ENCODE measurements at places on chromosomes 7 and 10.

GRCh38 chr7:2647594-2648172 lies 15.9 kb downstream of the TTYH3 start:
- no peak for DNase-seq

GRCh38 chr7:7817748-7818147 lies 99.3 kb upstream of the RPA3 start:
- DNase-seq: no peak

GRCh38 chr7:100632951-100633717 lies 8.2 kb downstream of the TFR2 start:
- no peak for DNase-seq

- DNase-seq: no peak
Observed at GRCh38 chr7:138387755-138388475, 72.1 kb upstream of the TRIM24 start.

DNA sequence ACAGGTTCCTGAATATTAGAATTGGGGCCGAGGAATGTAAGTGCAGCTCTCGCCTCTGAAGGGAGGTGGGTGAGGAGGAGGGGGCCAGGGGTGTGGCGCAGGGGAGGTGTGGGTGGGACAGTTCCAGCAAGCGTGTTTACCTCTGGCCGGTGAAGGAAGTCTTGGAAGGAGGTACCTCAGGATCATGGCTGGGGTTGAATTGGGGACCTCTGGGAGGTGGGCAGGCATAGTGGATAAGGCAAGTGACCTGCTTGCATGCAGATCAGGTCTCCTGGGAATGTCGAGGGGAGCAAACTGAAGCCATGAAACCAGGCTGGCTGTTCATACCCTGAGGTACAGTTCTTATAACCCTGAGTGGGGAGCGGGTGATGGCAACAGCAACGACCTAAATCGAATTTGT lies 2.0 kb downstream of the ZNF775 start:
- DNase-seq: no peak

DNA sequence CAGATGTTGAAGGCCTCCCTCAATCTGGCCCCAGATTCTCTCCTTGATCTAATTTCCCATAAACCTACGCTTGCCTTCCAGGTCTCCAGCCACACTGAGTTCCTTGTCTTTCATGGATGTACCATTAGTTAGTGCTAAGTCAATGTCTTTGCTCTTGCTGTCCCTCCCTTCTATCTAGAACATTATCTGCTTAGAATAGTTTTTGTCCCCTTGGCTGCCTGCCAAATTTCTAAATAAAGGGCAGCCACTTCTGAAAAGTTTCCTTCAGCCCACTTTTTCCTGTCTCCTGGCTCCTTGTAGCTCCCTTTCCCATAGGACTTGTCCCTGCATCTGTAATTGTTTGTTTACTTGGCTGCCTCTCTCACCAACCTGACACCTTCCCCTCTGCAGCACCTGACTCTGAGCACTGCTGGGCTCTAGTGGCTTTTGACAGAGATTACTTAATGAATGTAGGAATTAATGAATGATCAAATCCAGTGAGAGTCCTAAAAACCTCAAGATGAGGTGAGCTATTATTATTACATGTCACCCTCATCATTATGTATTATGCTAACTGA lies 58.3 kb downstream of the CXCL12 start:
- no peak for DNase-seq

- no peak for DNase-seq
Observed at GRCh38 chr7:123769371-123769770, 20.6 kb upstream of the WASL start.

GRCh38 chr10:34292675-34293074 lies 522.4 kb downstream of the PARD3 start:
- DNase-seq: no peak

- no peak for DNase-seq
Observed at GRCh38 chr7:25967278-25968204, 184.5 kb upstream of the NFE2L3 start.

GRCh38 chr10:116403740-116404250 lies 23.9 kb upstream of the PNLIPRP3 start:
- no peak for DNase-seq

- no peak for DNase-seq
Observed at GRCh38 chr10:52615756-52616394, 156.7 kb downstream of the MBL2 start.

GRCh38 chr7:22351329-22351692 lies 5.6 kb downstream of the RAPGEF5 start:
- no peak for DNase-seq

DNA sequence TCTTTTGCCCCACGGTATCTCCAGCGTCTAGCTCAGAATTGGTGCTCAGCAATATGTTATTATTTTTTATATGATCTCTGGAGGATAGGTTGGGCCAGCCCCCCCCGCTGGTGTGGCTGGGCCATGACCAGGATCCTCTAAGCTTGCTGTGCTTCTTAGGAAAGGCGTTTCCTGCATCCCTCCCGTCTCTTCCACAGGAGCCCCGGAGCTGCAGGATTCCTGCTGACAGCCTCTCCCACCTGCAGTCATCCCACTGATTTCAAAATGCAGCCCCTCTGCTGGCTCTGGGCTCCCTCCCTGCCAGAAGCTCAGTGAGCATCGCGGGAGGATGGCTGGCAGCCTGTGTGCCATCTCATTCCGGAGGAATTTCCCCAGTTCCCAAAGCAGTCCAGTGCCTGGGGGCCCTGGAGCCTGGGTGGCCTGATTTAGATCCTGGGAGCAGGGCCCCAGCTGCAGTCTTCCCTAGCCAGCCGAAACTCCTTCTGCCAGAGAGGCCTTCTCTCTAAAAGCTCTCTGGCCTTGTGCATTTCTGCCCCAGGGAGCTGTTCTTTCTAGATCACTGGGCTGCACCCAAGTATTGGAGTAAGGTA lies 21.8 kb upstream of the GOLGA7B start:
- no peak for DNase-seq

DNA sequence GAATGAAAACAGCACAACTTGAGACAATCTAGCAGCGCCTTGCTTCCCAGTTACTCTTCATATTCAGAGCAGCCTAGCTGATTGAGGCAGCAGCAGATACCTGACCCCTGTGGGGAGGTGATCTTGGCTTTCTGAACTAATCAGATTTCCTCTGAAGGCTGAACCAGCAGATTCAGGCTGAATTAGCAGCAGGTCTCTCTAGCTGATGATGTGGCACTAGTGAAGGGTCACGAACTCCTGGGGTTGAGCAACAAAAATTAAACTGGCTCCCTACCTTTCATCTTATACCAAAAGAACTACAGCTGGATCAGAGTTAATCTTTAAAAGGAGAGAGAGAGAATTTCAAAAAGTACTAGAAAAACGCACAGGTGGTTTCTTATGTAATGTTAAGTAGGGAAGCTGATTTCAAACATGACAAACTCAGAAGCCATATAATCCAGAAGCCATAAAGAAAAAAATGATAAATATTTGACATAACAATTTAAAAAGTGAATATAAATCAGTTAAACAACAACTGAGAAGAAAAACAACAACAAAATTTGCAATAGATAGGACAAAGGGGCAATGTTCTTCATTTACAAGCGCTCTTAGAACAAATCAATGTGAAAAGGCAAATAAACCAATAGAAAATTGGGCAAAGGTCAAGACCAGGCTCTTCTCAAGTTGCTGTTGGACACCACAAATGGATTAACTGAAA lies 13.5 kb downstream of the SLC25A13 start:
- no peak for DNase-seq

- DNase-seq: no peak
Observed at GRCh38 chr10:33935350-33935749, 600.9 kb upstream of the NRP1 start.

DNA sequence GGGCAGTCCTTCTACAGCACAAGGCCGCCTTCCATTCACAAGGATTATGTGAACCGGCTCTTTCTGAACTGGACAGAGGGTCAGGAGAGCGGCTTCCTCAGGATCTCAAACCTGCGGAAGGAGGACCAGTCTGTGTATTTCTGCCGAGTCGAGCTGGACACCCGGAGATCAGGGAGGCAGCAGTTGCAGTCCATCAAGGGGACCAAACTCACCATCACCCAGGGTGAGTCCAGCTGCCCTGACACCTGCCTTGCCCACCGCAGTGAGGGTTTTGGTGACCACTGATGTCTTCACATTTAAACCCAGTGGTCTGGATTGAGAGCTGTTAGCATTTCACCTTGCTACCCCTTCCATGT lies 918 bp downstream of the PILRB start:
- DNase-seq: no peak

- no peak for DNase-seq
Observed at GRCh38 chr7:68840991-68841390, 757.3 kb upstream of the AUTS2 start.

GRCh38 chr10:218798-219197 lies 83.5 kb downstream of the ZMYND11 start:
- DNase-seq: no peak

DNA sequence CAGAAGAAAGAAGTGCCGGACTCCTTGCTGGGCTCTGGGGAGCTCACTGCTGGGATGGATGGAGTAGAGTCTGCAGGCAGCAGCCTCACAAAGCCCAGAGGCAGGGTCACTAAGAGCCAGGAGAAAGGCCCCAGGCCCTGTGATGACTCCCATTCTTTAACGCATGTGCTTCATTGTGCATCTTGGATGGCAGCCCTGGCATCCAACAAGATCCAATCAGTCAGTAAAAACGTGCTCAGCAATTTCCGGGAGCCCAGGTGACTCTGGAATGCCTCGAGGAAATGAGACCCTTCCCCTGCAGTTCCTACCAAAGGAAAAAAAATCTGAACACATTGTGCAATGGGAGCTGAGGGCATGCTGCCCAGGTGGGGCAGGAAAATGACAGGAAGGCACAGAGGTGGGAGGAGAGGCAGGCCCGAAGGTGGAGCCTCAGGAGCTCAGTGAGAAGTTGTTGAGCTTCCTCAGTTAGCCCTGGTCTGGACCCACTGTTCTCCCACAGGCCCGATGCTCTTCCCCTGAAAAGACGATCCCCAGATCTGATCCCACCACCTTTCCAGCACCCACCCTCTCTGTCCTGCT lies 60.7 kb upstream of the TMEM72 start:
- no peak for DNase-seq

- DNase-seq: no peak
Observed at GRCh38 chr10:74993649-74994048, 117.8 kb upstream of the SAMD8 start.

DNA sequence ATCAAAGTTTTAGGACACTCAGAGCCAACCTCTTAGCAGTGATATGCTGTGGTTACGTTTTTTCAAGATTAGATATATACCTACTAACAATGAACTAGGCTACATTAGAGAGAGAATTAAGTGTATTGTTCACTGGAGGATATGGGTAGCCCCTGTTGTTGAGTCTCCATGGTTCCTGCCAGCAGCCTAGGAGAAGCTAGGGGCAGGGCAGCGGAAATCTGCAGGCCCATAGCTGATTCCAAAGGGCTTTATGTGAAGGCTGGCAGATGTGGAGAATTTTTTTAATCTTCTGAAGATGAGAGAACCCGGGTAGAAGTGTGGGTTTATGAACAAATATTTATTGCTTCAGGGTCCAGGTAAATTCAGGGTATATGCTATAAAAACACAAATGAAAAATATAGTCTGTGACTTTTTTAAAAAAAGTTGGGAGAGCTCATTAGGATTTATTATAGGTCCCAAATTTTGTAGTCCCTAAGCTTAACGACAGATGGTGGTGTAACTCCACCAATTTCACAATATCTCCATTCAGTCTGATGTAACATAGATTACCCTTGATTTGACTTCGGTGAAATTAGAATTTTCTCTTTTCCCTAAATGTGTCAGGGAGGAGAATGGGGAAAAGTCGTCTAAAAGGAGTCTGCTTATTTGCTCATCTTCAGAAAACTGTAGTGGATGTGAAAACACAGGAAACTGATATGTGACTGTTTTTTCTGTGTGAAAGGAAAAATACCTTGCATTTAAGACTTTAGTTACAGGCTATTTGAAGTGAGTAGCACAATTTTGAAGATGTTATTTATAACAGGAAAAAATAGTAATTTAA lies 163.0 kb upstream of the PPP1R3A start:
- DNase-seq: no peak

DNA sequence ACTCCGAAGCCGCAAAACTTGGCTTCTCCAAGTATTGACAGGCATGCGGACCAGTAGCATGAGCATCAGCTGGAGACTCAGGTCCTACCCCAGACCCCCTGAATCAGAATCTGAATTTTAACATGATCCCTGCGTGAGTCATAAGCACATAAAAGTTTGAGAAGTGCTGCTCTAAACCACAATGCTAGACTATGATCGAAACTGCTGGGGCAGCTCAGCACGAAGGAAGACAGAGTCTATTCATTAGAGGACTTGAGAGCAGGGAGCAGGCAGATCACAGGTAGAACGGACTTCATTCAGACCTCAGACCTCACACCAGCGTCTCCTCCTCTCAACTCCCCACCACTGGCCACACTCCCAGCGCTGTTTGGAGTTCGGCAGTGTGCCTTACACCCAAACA lies 16.9 kb downstream of the CAMK2G start:
- no peak for DNase-seq
